ENCODE measurements at places on chromosomes 2 and 18.

DNA sequence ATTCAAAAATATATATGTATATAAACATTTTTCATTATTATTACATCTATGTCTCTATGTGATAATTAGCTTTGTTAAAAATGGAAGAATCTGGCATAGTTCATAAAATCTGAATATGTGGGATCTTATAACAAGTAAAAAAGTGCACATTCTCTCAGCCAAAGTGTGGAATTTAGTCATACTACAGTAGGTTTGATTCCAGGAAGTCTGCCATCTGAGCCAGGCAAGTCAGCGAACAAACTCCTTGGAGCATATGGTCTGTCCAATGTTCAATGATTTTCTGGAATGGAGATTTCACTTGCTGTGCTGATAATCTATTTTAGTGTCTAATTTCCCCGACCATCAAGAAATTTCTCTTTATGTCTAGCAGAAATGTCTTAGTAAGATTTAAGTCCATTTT, 1033.2 kb upstream of the NXPH2 start:
- no peak for DNase-seq

GRCh38 chr2:30717081-30717650, 90.1 kb downstream of the CAPN13 start:
- no peak for DNase-seq

DNA sequence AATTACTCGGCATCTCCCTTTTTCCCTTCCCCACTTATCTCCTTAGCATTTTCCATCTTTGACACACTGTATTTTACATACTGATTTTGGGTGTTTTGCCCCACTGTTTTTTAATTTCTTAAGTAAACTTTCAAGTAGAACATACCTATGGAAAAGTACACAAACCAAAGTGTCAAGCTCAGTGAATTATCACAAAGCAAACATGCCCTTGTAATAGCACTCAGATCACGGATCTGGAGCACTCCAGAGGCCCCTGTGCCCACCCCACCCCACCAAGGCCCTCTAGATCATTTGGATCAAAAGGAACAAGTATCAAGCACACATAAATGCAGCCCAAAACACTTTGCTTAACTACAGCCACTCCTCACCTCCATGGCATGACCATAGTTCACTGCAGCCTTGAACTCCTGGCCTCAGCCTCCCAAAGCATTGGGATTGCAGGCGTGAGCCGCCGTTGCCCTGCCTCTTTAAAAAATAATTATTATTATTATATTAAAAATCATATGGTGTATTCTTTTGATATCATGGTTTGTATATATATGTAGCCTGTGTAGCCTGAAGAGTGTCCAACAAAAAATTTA, 38.1 kb downstream of the FER1L5 start:
- DNase-seq: no peak

DNA sequence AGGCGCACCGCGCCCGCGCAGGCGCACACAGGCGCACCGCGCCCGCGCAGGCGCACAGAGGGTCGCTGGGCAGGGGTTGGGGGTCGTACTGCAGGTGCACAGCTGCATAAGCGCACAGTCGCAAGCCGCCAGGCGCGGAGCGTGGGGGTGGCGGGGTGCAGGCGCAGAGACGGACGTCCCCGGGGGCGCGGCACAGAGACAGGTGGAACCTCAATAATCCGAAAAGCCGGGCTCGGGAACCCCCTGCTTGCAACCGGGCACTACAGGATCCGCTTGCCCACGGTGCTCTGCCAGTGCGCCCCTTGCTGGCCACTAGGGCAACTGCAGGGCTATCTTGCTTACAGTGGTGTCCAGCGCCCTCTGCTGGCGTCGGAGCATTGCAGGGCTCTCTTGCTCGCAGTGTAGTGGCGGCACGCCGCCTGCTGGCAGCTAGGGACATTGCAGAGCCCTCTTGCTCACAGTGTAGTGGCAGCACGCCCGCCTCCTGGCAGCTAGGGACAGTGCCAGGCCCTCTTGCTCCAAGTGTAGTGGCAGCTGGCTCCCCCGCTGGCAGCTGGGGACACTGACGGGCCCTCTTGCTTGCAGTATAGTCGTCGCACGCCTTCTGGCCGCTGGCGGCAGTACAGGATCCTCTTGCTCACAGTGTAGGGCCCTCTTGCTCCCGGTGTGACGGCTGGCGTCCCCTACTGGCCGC, 34.9 kb downstream of the FAM110C start:
- peak; percentile 33 for DNase-seq

GRCh38 chr2:191166756-191167445, 16.1 kb upstream of the STAT4 start:
- no peak for DNase-seq

DNA sequence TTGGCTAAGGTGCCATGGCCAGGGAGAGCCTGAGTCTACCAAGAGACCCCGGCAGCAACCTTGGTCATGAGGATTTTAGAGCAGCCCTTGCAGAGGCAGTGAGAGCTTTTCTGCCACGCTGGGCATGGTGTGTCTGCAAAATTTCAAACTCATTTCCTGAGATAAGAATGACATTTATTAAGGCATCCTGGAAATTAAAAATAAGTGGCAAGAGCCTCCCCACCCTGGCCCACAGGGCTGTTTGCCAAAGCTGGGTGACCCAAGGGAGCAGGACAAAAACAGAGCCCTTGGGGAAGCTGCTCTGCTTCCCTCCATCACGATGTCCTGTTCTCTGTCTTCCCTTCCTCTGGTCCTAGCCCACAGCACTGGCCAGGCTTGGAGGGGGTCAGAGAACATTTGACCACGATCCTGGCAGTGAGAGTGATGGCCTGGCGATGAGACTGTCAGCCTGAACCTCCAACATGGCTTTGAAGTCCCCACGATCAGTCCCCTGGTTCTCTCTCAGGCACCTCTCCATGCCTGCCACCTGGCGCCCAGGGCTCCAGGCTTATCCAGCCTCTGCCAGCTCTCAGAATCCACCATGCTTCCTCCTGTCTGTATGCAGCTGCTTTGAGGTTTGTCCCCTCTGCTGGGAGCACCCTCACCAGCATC, 68.9 kb upstream of the RMDN2 start:
- no peak for DNase-seq

GRCh38 chr2:148218326-148219075, 197.6 kb downstream of the MBD5 start:
- DNase-seq: no peak

- DNase-seq: no peak
Observed at GRCh38 chr2:2014251-2014771, 270.0 kb upstream of the PXDN start.
